ENCODE measurements at places on chromosomes 13 and 19.

- no peak for DNase-seq
Observed at GRCh38 chr13:90105849-90106496, 1241.5 kb upstream of the MIR17HG start.

DNA sequence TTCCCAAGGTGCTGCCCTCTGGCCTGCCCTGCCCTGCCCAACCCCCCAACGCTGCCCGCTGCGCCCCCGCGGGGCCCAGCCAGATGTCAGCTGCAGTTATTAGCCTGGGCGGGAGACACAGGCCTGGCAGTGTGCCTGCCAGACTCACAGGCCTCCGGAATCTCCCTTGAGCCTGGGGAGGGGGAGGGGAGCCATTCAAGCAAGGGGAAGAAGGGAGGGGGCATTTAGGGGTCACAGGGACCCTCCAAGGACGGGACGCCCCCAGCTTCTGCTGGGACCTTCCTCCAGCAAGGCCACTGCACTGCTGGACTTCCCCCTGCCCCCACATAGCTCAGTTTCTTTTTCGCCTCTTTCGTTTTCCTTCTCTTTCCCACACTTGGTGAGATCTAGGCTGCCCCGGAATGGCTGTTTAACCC, 2.6 kb upstream of the JUNB start:
- DNase-seq: no peak

DNA sequence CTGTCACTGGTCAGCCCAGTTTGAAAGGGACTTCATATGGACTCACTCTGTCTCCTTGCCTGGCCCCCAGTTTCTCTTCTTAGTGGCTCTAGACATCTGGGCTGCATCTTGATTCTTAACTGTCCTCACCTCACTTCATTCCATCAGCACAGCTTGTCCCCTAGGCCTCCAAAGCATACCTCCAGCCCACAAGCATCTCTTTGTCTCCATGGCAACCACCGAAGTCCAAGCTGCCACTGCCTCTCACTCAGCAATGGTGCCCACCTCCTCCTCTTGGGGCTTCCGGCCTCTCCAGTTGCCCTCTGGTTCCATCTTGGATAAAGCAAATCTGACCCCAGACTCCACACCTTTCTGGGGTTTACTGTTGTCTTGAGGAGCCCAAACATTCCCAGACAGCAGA, 9.9 kb upstream of the KLHL26 start:
- DNase-seq: no peak

DNA sequence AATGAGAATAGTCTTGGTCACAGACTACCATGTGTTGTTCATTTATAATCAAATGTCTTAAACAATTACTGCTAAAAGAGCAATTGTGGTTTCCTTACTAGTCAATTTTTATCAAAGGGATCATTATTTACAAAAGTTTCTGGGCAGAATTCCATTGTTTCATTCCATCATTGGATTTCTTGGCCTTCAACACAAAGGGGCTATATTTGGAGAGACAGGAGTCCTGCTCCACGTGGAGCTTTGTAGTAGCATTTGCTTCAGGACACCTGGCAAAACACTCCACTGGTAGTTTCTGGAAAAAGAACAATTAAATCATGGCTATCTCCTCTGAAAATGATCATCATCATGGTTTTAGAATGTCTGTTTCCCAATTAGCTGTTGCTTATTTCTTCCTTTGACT, 22.3 kb upstream of the STARD13 start:
- DNase-seq: no peak

DNA sequence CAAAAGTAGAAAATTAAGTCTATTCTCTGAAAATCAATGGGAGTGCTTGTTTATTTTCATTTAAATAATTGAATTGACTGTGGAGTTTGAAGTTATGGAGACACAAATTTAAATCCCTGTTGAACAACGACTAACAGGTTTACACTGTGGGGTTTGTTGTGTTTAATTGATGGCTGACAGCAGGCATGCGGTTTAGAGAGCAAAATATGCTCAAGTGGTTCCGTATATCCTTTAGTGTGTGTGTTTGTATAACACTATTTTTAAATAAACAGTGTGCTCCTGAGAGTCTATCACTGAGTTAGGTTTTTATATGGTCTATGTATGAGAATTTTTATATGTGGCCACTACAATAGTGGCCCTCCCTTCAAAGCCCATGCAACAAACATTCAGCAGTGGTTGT, 332.0 kb downstream of the GPC6 start:
- no peak for DNase-seq

DNA sequence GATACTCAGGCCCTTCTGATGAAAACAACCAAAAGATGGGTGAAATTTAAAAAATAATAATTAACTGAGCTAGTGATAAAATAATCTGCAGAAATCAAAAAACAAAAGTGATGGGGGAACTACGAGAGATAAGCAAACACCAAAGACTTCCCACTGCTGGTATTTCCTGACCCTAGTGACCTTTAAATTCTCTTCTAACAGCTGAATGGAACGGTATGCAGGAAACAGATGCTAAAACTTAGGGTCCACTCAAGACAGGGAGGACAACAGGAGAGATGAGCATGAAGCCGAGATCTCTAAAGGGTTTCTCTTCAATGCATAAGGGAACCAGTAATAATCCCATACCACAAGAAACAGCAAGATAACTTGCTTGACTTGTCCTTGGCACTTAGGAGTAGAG, 50.8 kb downstream of the USP12 start:
- no peak for DNase-seq

DNA sequence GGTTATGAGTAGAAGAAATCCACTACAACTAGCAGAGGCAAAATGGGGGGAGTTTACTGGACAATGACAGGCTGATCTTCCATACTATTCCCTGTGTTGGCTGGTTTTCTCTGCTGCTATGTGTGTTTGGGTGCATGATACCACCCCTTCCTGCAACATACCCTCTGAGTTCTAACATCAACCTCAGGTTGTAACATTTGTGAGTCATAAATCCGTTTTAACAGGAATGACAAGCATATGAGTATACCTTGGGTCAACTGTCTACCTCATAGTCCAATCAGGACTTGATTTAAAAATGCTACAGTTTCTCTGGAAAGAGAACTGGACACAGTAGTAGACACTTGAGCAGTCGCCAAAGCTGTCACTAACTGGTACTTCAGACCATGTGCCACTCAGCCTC, 422.9 kb downstream of the KCTD12 start:
- DNase-seq: no peak

GRCh38 chr13:113604186-113604585, 19.6 kb downstream of the TFDP1 start:
- DNase-seq: no peak

DNA sequence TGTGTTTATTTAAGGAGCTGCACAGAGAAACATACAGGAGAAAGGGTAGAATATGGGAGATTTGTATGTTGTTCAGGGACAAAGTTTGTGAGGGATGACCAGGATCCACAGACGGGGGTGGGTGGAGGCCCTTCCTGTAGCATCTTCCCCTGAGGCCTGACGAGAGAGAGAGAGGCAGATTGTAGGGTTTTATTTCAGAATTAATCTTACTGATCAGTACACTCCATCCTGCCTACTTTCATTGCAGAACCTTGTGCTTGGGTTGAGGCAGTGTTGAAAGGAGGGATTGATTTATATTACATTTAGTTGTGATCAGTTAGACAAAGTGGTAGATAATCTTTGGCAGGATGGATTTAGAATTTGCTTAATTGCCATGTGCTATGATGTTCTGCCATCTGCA, 39.6 kb downstream of the MTUS2 start:
- no peak for DNase-seq

- DNase-seq: no peak
Observed at GRCh38 chr13:61192826-61193225, 222.8 kb downstream of the PCDH20 start.

DNA sequence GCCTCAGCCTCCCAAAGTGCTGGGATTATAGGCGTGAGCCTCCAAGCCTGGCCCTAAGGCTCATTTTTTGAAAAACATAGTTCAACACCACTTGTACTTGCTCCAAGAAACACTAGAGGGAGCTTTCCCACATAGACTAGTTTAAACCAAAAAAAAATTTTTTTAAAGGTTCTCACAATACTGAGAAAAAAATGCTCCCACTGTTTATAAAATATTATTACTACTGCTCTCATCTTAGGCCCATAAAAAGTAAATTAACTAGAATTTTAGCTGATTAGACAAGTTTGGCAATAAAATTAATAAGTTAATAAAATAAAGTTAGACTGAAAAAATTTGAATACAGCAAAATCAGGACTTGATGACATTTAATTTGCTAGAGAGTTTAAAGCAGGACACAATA, 109.5 kb downstream of the TBC1D4 start:
- peak; percentile 60 for DNase-seq

DNA sequence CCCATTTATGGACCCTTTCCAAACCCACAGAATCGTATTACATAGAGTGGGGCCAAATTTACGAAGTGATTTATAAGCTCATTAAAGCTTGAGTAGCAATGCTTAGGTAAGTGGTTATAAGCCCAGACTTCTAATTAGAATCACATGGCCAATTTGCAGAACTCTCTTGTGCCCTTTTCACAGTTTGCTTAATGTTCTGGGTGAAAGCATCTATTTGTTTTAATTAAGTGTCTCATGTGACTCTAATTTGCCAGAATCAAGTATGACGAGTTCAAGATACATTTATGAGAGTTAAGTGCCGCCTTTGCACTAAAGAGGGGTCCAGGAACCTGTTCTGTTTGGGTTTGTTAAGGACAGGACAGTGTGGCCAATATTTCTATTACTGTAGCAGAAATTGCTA, 46.0 kb upstream of the ZNF681 start:
- no peak for DNase-seq

DNA sequence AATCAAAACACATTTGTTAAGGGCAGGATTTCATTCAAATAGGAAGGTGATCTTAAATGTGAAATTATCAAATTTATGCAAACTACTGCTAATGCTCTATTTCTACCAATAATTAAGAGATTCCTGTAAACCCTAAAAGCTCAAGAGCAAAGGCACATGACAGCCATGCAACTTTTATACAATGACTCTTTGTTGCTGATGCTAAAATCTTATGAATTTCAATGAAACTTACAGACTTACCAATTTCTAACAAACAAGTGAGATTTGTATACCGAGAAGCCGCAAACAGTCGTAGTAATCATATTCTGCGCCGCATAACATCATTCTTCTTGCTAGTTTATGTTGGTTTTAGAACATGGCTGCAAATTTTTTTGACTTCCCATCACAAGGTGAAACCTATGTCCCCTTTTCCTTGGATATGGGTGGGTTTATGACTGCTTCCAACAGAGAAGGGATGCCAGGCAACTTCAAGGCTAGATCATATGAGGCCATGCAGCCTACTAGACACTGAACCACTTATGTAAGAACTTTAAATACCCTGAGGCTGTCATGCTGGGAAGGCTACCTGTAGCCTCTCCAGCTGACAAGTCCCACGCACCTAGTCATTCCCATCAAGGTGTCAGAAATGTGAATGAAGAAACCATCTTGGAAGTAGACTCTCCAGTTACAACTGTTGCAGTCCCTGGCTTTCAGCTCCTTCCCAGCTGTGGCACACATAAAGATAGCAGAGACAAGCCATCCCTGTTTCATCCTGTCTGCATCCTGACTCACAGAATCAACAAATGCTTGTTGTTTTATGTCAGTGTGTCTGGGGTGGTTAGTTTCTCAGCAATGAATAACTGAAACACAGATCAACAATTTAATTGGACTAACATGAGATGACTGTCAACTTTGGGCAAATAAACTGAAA, 42.0 kb downstream of the LNX2 start:
- DNase-seq: no peak

GRCh38 chr13:26280822-26281221, 26.9 kb downstream of the CDK8 start:
- no peak for DNase-seq

DNA sequence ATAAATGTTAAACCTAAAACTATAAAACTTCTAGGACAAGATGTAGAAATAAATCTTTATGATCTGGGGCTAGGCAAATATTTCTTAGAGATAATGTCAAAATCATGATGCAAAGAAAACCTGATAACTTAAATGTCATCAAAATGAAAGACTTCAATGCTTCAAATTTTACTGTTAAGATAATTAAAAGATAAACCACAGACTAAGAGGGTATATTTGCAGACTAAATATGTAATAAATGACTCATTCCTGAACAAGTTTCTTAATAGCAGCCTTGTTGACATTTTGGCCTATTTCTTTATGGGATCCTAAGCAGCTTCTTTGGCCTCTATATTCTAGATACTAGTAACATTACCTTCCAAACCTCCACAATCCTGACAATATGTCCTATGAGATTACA, 2878.3 kb upstream of the PCDH20 start:
- DNase-seq: no peak

DNA sequence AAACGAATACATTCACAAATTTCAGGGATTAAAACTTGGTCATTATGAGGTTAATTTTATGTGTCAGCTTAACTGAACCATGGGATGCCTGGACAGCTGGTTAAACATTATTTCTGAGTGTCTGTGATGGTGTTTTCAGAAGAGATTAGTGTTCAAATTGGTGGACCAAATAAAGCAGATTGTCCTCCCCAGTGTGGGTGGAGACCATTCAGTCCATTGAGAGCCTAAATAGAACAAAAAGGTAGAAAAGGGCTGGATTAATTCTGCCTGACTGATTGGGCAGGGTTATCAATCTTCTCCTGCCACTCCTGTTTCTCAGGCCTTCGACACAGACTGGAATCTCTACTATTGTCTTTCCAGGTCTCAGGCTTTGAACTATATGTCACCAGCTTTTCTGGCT, 203.8 kb upstream of the SLITRK6 start:
- no peak for DNase-seq

GRCh38 chr19:3398114-3398899, 31.9 kb downstream of the NFIC start:
- no peak for DNase-seq

- no peak for DNase-seq
Observed at GRCh38 chr19:49861541-49862378, 5.6 kb downstream of the PNKP start.

GRCh38 chr19:54660306-54660705, 2.5 kb upstream of the LILRB4 start:
- no peak for DNase-seq

- no peak for DNase-seq
Observed at GRCh38 chr13:52949742-52950141, 78.9 kb upstream of the OLFM4 start.

GRCh38 chr13:83884141-83884540, 1.9 kb upstream of the SLITRK1 start:
- no peak for DNase-seq

DNA sequence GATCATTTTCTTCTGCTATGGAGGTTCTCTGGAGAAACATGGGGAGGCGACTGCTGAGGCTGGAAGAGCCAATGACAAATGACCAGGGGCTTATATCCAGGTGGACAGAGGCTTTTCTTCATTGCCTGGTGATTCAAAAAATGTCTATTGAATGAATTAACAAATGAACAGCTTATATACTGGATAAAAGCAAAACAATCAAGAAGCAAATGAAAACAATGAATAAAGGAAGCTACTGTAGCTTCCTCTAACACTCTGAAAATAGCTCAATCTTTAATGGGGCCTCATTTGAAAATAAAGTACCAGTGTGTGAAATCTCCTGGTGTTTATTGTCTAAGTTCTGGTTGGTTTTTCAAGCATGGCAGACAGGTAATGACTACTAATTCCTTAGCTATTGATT, 167.5 kb upstream of the TMTC4 start:
- DNase-seq: no peak

All from muscle of arm (tissue), 14 donors.